ENCODE measurements at places on chromosomes 7 and 10. TPM values are rescaled to one million over a fixed set of nuclear protein-coding genes. Genes with fewer than 3 reads are reported as not detected.

Gene NEBL
- 14.7 TPM for total RNA-seq

Gene TBC1D12
- total RNA-seq: 4.5 TPM

Gene RNF133
- total RNA-seq: 0.26 TPM

Gene CHN2
- total RNA-seq: 7.7 TPM

Gene FAM25G
- not detected for total RNA-seq

Gene CYP2C19
- total RNA-seq: not detected

DNA sequence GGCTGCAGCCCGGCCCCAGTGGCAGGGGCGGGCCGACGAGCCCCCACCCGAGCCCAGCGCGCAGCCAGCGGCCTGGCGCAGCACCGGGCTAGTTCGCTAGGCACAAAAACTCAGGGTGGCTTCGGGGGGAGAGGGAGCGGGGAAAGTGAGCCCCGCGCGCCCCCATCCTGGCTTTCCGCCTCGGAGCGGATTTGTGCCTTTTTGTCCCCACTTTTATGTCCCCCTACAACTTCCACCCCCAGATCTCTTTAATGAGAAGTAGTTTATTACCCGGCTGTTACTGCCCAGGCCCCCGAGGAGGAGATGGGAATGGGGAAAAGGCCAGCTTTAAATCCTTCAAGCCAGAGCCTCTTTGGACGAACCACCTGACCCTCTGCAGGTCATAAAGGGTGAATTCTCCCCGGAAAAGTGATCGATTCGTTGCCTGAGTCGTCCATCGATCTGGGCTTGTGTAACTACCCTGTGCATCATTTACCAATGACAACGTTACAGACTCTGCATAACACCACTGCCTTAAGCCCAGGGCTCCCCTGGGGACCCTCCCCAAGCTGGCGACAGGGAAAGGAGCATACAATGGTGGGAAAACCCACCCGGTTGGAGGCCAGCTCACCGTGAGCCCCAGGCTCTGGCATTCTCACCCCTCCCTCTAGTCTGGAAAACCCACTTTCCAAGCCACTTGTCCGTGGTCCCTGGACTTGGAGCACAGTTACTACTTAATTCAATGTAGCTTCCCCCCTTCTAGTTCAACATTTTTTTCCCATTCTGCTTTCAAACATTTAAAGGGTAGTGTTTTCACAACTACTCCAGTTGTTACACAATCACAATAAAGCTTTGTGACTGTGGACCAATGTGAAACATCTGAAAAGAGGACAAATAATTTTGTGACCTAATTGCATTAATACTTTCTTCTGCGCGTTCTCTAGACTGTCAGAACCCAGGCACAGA, 748 bp upstream of the SH3PXD2A start:
- no peak for DNase-seq
- peak overlapping the region; percentile 63 for H3K4me3 ChIP-seq
- H3K4me1 ChIP-seq: peaks cover 16% of the 10 kb centered on the region
- H3K27me3 ChIP-seq: no peaks in the 10 kb centered on the region
- H3K27ac ChIP-seq: no peak overlapping the region

- no peaks in the 10 kb centered on the region for H3K36me3 ChIP-seq
- no peak overlapping the region for H3K4me3 ChIP-seq
- H3K27ac ChIP-seq: no peak overlapping the region
- DNase-seq: no peak
Observed at GRCh38 chr7:101234636-101235035, 3.0 kb downstream of the CLDN15 start.

DNA sequence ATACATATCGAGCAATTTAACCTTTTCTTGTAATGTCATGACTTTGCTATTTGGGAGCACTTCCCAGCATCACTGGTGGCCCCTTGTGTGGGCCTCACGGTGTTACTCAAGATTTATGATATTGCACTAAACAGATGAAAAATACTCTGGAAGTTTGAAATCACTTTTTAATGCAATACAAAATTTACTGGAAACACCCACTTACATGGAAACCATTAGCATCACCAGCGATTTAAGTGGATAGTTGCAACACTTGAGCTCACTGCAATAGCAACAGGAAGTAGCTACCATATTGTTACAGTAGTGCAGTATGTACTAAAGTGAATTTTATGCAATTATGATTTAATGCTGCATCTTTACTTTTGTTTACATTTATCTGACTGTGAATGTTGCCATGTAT, 184.4 kb downstream of the MDFIC start:
- no peak for DNase-seq
- H3K4me3 ChIP-seq: no peak overlapping the region
- H3K4me1 ChIP-seq: no peaks in the 10 kb centered on the region
- H3K36me3 ChIP-seq: no peaks in the 10 kb centered on the region

DNA sequence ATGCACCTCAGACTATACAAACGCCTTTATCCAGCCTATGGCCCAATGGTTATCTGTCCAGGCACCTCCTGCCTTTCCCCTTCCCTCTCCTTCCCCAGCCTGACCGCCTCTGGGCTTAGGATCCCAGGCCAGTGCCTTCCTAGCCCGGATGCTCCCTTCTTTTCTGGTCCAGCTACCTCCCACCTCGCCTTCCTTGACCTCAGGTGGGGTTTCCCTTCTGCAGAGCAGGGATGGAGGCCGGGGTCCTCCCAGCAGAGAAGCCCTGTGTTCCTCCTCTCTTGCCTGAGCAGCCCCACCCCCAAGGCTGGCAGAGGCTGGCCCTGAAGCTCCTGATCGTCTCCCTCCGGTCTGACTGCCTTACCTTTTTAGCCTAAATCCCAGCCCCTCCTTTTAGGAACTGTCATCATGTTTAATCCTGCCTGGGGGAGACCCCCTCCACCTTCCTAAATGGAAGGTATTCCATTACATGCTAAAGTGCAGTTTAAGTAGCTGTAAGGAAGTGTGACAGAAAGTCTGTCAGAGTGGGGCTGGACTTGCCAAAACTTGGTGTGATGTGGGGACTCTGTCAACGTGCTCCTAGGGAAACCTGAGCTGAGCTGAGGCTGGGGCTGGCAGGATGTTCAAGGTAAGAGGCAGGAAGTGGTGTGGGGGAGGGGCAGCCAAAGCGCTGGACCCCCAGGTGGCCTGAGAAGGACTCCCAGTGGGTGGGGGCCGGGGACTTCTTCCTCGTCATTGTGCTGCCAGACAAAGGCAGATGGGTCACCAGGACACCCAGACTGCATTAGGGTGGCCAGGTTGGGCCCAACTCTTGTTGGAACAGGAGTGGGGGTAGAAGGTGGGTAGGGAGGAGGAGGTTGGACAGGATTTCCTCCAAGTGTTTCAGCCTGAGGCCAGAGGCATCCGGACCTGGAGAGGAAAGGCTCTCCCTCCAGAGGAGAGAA, 39.5 kb downstream of the LBX1 start:
- no peak for DNase-seq
- H3K36me3 ChIP-seq: no peaks in the 10 kb centered on the region
- H3K4me3 ChIP-seq: no peak overlapping the region
- no peaks in the 10 kb centered on the region for H3K27me3 ChIP-seq
- H3K27ac ChIP-seq: no peak overlapping the region

- no peak overlapping the region for H3K27ac ChIP-seq
- no peaks in the 10 kb centered on the region for H3K36me3 ChIP-seq
- no peak overlapping the region for H3K4me3 ChIP-seq
Observed at GRCh38 chr10:11626071-11626470, 14.6 kb upstream of the USP6NL start.

- no peak for DNase-seq
- no peak overlapping the region for H3K27ac ChIP-seq
- peaks cover 20% of the 10 kb centered on the region for H3K27me3 ChIP-seq
- no peaks in the 10 kb centered on the region for H3K36me3 ChIP-seq
- no peaks in the 10 kb centered on the region for H3K4me1 ChIP-seq
Observed at GRCh38 chr10:133002685-133003084, 60.3 kb upstream of the CFAP46 start.

DNA sequence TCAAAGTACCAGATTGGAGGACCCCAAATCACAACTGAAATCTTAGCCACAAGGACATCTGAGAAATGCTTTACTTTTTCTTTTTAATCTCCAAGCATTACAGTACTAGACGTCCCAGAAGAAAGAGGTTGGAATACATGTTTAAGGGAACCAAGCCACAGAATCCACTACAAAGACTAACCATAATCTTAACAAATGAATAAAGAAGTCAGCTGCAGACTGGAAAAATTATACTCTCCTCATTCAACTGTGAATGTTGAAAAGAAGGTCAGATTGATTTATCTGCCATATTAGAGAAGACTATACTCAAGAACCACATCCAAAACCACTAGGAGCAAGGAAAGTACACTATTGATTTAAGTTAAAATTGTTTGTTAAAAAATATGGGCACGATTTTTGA, 102.1 kb upstream of the ABCB5 start:
- H3K27ac ChIP-seq: no peak overlapping the region
- DNase-seq: no peak
- H3K4me3 ChIP-seq: no peak overlapping the region
- H3K27me3 ChIP-seq: no peaks in the 10 kb centered on the region
- no peaks in the 10 kb centered on the region for H3K36me3 ChIP-seq

GRCh38 chr10:58014436-58014835, 253.3 kb downstream of the IPMK start:
- no peak overlapping the region for H3K4me3 ChIP-seq
- H3K36me3 ChIP-seq: no peaks in the 10 kb centered on the region
- no peak for DNase-seq
- no peaks in the 10 kb centered on the region for H3K27me3 ChIP-seq

- H3K27ac ChIP-seq: no peak within 1 kb of the TSS
- H3K4me1 ChIP-seq: peaks cover 14% of the 10 kb centered on the region
- DNase-seq: no peak
- H3K4me3 ChIP-seq: no peak within 1 kb of the TSS
Observed at GRCh38 chr7:93226310-93226709, at the start of gene HEPACAM2. Gene HEPACAM2 (minus strand): TSS chr7:93226469.

GRCh38 chr7:98869027-98869596, 702 bp downstream of the TMEM130 start:
- no peak for DNase-seq
- H3K27me3 ChIP-seq: no peaks in the 10 kb centered on the region
- no peak overlapping the region for H3K4me3 ChIP-seq
- H3K4me1 ChIP-seq: no peaks in the 10 kb centered on the region
- H3K36me3 ChIP-seq: no peaks in the 10 kb centered on the region

- peak overlapping the region; percentile 92 for H3K27ac ChIP-seq
- H3K4me3 ChIP-seq: peak overlapping the region; percentile 78
- peaks cover 2% of the 10 kb centered on the region for H3K36me3 ChIP-seq
Observed at GRCh38 chr10:22321156-22321923, 441 bp downstream of the BMI1 start.

DNA sequence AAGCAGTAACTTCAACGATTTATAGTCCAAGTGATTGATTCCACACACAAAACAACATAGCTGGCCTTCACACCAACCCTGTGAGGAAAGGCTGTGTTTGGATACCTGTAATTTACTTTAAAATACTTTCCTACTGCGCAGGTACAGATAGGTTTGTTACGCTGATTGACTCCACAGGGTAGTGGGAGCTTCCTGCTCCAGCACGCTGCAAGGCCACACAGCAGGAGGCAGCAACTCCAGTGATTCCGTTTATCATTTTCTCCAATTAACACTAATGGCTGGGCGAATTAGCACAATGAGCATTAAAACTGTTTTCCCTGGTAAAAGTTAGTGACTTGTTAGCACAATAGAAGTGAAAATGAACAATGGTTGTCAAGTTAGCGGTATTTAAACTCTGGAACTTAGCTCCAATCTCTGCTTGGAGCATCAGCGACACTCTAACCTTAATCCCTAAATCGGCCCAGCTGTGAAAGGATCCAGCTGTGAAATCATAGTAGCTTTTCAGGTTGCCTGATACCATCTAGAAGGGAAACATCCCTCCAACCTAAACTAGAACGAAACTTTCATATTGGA, 959 bp downstream of the DCLRE1C start:
- H3K4me1 ChIP-seq: peaks cover 13% of the 10 kb centered on the region
- H3K36me3 ChIP-seq: no peaks in the 10 kb centered on the region
- H3K27me3 ChIP-seq: no peaks in the 10 kb centered on the region

- H3K4me1 ChIP-seq: no peaks in the 10 kb centered on the region
- H3K27ac ChIP-seq: no peak overlapping the region
Observed at GRCh38 chr7:121510302-121510701, 114.2 kb upstream of the FAM3C start.

DNA sequence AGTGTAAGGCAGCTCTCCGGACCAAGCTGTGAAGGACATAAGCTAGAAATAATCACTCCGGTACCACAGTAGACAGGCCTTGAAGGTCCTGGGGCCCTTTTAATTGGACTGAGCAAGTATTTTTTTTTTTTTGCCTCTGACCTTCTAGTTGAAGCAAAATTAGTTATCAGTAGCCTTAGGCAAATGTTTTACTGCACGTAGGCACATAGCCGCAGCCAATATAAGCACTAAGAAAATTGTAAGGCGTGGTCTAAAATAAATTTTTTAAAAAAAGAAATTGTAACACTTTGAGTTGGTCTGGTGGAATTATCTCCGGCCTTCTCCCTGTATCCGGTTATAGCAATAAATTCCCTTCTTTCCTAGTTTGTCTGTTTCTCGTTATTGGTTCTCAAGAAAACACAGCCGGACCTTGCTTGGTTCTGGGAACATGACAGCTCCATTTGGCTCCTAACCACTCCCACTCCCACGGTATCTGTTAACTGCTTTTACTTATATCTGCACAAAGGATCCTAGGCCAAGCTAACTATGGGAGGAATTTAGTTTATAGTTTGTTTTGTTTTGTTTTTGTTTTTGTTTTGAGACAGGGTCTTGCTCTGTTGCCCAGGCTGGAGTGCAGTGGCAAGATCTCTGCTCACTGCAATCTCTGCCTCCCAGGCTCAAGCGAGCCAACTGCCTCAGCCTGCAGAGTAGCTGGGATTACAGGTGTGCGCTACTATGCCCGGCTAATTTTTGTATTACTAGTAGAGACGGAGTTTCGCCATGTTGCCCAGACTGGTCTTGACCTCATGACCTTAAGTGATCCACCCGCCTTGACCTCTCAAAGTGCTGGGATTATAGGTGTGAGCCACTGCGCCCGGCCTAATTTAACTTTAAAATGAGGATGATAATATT, 124.4 kb upstream of the KIF5B start:
- no peaks in the 10 kb centered on the region for H3K4me1 ChIP-seq
- no peaks in the 10 kb centered on the region for H3K27me3 ChIP-seq
- no peak overlapping the region for H3K27ac ChIP-seq

- peak; percentile 30 for DNase-seq
- no peaks in the 10 kb centered on the region for H3K27me3 ChIP-seq
- H3K4me1 ChIP-seq: peaks cover 15% of the 10 kb centered on the region
- no peak overlapping the region for H3K4me3 ChIP-seq
Observed at GRCh38 chr10:109902992-109903947, 20.0 kb downstream of the XPNPEP1 start.

DNA sequence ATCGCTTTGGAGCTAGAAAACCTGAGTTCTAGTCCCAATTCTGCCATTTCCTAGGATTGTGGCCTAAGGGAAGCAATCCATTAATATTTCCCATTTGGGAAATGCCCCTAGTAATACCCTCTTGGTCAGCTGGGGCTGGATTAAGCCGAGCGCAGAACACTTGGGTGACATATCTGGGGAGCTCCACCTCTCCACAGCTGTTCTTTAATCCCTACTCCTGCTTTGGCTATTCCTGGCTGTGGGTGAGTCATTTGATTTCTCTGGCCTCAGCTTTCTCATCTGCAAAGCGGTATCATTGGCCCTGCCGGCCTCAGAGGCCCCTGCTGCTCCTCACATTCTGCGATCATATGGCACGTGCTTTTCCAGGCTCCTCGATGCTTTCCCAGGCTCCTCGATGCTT, 108.3 kb downstream of the BUB3 start:
- no peaks in the 10 kb centered on the region for H3K36me3 ChIP-seq
- no peaks in the 10 kb centered on the region for H3K27me3 ChIP-seq
- H3K4me1 ChIP-seq: 0 out of 2 replicates have a peak, but pooled peaks cover 6% of the 10 kb centered on the region
- DNase-seq: no peak
